ENCODE measurements at places on chromosomes 2 and 18. TPM values are rescaled to one million over a fixed set of nuclear protein-coding genes. Genes with fewer than 3 reads are reported as not detected.

DNA sequence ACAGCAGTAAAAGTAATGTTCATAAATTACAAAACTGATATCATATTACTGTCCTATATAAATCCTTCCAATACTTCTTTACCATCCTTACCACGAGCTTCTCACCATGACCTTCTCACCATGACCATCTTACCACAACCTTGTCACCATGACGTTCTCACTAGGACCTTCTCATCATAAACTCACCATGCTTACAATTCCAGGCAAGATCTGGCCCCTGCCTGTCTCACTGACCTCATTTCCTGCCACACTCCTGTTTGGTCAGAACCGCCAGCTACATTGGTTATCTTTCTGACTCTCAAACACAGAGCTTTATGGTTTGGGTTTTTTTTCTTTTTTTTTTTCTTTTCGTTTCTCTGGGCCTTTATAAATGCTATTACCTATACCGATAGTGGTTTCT, 827.6 kb downstream of the RNF144A start:
- H3K4me3 ChIP-seq: no peak overlapping the region
- no peaks in the 10 kb centered on the region for H3K4me1 ChIP-seq
- no peak overlapping the region for H3K27ac ChIP-seq
- DNase-seq: no peak
- no peaks in the 10 kb centered on the region for H3K27me3 ChIP-seq

- H3K4me3 ChIP-seq: no peak overlapping the region
- no peak for DNase-seq
- no peaks in the 10 kb centered on the region for H3K36me3 ChIP-seq
- no peaks in the 10 kb centered on the region for H3K27me3 ChIP-seq
- no peaks in the 10 kb centered on the region for H3K4me1 ChIP-seq
Measured at GRCh38 chr2:199136681-199137080, 321.1 kb downstream of the SATB2 start.

GRCh38 chr2:219252900-219253752, at the start of gene TUBA4B:
Gene TUBA4B, plus strand, starts transcription at chr2:219253243. Its CDS starts 165 bp downstream, at chr2:219253408.
- H3K27me3 ChIP-seq: no peaks in the 10 kb centered on the region
- H3K4me1 ChIP-seq: peaks cover 46% of the 10 kb centered on the region
- peaks cover 10% of the 10 kb centered on the region for H3K36me3 ChIP-seq

DNA sequence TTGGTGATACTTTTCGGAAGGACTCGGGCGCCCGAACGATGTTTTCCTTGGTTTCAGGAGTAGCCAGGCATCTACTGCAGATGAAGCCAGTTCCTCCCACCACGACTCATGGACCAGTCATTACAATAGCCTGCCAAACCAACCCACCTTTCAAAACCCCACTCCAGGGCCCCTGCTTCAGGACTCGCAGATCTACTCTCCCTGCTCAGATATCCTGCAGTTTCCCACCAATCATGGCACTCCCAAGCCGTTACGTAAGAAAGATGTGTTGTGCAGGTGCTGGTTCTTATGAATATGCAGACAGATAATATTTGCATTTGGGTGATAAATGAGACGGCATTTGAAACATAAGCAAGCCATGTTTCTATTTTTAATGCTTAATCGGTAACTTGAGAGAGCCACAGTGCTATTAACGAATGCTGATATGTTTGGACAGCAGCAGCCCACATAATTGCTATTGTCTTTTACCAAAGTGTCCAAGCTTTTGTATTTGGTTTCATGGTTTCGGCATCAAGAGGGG, 3.5 kb upstream of the CYS1 start:
- no peak overlapping the region for H3K4me3 ChIP-seq
- H3K27me3 ChIP-seq: no peaks in the 10 kb centered on the region

DNA sequence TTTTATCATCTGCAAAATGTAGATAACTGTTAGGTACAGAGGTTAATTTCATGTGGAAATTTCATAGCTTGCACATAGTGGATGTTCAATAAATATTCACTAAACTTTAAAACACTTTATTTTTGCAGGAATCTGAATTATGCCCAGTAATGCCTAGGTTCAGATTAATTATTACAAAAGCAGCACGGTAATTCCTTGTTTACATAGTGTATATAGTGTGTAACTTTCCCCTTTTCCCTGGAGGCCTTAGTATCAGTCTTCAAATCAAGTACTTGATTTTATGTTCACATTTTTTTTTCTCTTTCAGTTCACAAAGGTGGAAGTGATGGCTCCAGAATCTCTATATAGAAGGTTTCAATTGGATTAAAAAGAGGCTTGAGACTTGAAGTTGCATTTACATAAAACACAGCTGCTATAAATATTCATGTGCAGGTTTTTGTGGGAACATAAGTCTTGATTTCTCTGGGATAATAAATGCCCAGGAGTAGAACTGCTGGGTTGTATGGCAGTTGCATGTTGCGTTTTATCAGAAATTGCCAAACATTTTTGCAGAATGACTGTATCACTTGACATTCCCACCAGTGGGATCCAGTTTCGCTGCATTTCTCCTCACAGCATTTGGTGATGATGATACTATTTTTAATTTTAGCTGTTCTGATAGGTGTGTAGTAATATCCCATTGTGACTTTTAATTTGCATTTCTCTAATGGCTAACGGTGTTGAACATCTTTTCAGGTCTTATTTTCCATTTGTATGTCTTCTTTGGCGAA, 27.6 kb upstream of the LGALSL start:
- no peak overlapping the region for H3K4me3 ChIP-seq
- H3K36me3 ChIP-seq: no peaks in the 10 kb centered on the region
- no peaks in the 10 kb centered on the region for H3K27me3 ChIP-seq
- peaks cover 9% of the 10 kb centered on the region for H3K4me1 ChIP-seq
- no peak overlapping the region for H3K27ac ChIP-seq

GRCh38 chr2:109508556-109508955, 105.2 kb downstream of the SEPTIN10 start:
- no peak overlapping the region for H3K4me3 ChIP-seq
- no peaks in the 10 kb centered on the region for H3K36me3 ChIP-seq
- no peaks in the 10 kb centered on the region for H3K4me1 ChIP-seq
- no peaks in the 10 kb centered on the region for H3K27me3 ChIP-seq
- no peak for DNase-seq

DNA sequence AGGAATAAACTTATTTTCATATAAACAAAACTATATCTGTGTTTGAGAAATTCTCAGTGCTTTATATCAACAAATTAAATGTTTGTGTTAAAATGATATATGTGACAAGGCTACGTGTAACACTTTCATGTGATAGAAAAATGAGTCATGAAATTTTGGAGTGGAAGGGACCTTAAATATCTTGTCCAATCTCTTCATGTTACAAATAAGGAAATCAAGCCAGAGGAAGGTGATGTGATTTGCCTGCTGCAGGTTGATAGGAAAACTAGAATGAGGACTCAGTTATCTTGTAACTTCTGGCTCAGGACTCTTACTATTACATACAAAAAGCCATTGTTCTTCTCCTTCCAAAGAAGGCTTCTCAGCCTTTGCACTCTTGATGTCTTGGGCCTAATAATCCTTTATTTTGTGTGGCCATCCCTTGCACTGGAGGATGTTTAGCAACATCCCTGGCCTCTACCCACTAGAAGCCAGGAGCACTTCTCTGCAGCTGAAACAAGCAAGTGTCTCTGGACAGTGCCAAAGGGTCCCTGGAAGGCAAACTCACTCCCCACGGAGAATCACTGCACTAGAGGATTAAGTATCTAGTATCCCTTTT, 43.0 kb upstream of the NARS1 start:
- H3K4me1 ChIP-seq: peaks cover 16% of the 10 kb centered on the region
- H3K4me3 ChIP-seq: no peak overlapping the region
- H3K27ac ChIP-seq: no peak overlapping the region

GRCh38 chr2:237633061-237633561, 5.7 kb downstream of the LRRFIP1 start:
- peak overlapping the region; percentile 76 for H3K27ac ChIP-seq
- no peaks in the 10 kb centered on the region for H3K27me3 ChIP-seq
- H3K36me3 ChIP-seq: no peaks in the 10 kb centered on the region

The FHOD3 gene
- total RNA-seq: 66.0 TPM

DNA sequence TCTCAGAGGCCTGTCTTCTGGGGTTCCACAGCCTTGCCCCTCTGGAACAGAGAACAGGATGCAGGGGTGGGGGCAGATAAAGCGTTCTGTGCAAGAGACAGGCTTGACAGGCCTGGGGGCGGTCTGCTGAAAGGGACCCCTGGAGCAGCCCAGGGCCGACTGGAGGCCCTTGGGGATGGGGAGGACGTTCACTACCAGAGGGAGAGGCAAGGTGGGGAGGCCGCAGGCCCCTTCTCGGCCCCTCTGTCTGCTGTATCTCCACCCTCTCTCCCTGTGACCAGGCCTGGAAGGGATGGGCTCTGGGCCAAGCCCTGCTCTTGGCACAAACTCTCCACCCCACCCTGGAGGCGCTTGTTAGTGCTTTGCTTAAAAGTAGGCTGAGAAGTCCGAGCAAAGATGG, 27.3 kb upstream of the INHBB start:
- H3K27ac ChIP-seq: no peak overlapping the region
- H3K4me3 ChIP-seq: no peak overlapping the region

DNA sequence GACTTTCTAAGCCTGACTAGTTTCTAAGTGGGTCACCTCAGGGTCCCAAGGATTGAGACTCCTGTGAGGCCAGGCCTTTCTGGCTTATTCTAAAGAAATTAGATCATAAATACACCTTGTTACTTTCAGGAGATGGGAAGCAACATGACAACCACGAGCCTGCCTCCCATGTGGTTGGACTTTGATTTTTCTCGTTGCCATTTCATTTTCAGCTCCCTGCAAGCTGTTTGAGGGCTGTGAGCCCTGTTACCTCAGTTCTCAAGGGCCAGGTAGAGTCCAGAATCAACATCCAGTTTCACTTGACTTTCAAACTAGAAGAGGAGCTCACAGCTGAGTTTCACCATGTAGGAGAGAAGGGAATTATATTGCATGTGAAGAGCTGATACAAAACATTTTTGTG, 159.8 kb upstream of the BCL2L11 start:
- no peak for DNase-seq
- no peaks in the 10 kb centered on the region for H3K36me3 ChIP-seq
- no peaks in the 10 kb centered on the region for H3K4me1 ChIP-seq
- H3K27ac ChIP-seq: no peak overlapping the region
- no peaks in the 10 kb centered on the region for H3K27me3 ChIP-seq

- H3K4me1 ChIP-seq: no peaks in the 10 kb centered on the region
- H3K27me3 ChIP-seq: no peaks in the 10 kb centered on the region
- no peak overlapping the region for H3K4me3 ChIP-seq
- H3K27ac ChIP-seq: no peak overlapping the region
- no peaks in the 10 kb centered on the region for H3K36me3 ChIP-seq
Measured at GRCh38 chr2:107027205-107027604, 141.2 kb upstream of the ST6GAL2 start.

The GNLY gene
- 1.4 TPM for total RNA-seq

The SNED1 gene
- 16.4 TPM for total RNA-seq

DNA sequence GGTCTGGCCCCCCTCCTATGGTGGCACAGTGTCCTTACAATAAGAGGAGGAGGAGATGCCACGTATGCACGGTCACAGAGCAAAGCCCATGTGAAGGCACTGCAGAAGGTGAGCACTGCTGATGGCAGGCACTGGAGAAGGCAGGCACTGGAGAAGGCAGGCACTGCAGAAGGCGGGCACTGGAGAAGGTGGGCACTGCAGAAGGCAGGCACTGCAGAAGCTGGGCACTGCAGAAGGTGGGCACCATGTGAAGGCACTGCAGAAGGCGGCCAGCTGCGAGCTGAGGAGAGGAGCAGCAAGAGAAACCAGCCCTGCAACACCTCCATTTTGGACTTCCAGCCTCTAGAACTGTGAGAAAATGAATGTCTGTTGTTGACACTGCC, 46.3 kb downstream of the MEX3C start:
- no peaks in the 10 kb centered on the region for H3K36me3 ChIP-seq
- DNase-seq: no peak
- no peaks in the 10 kb centered on the region for H3K4me1 ChIP-seq
- no peak overlapping the region for H3K27ac ChIP-seq

- no peak overlapping the region for H3K4me3 ChIP-seq
- H3K27ac ChIP-seq: no peak overlapping the region
- no peaks in the 10 kb centered on the region for H3K36me3 ChIP-seq
- no peaks in the 10 kb centered on the region for H3K27me3 ChIP-seq
- peak; percentile 66 for DNase-seq
Measured at GRCh38 chr2:197972061-197972460, 167.7 kb downstream of the PLCL1 start.

DNA sequence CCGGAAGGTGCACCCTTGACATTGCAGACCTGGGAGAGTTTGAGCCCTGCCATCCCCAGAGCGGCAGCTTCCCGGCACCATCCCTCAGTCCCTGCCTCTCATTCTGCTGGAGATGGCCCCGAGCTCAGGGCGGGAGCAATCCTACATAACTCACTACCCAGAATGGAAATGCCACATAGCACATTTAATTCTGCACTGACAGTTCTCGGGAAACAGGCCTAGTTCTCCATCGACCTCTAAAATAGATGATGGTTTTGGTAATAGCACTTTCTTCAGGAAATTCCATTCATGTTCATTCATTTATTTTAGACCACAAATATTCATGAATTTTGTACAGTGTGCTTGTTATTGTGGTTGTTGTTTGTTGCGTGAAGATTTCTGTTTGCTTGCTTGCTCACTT, 92.9 kb upstream of the SLC14A2 start:
- H3K27me3 ChIP-seq: no peaks in the 10 kb centered on the region
- no peaks in the 10 kb centered on the region for H3K36me3 ChIP-seq
- H3K4me1 ChIP-seq: peaks cover 16% of the 10 kb centered on the region
- H3K27ac ChIP-seq: no peak overlapping the region
- no peak overlapping the region for H3K4me3 ChIP-seq

GRCh38 chr2:181779288-181780021, 99.1 kb upstream of the NEUROD1 start:
- no peak overlapping the region for H3K27ac ChIP-seq
- H3K27me3 ChIP-seq: no peaks in the 10 kb centered on the region
- no peak overlapping the region for H3K4me3 ChIP-seq
- no peak for DNase-seq
- no peaks in the 10 kb centered on the region for H3K36me3 ChIP-seq

DNA sequence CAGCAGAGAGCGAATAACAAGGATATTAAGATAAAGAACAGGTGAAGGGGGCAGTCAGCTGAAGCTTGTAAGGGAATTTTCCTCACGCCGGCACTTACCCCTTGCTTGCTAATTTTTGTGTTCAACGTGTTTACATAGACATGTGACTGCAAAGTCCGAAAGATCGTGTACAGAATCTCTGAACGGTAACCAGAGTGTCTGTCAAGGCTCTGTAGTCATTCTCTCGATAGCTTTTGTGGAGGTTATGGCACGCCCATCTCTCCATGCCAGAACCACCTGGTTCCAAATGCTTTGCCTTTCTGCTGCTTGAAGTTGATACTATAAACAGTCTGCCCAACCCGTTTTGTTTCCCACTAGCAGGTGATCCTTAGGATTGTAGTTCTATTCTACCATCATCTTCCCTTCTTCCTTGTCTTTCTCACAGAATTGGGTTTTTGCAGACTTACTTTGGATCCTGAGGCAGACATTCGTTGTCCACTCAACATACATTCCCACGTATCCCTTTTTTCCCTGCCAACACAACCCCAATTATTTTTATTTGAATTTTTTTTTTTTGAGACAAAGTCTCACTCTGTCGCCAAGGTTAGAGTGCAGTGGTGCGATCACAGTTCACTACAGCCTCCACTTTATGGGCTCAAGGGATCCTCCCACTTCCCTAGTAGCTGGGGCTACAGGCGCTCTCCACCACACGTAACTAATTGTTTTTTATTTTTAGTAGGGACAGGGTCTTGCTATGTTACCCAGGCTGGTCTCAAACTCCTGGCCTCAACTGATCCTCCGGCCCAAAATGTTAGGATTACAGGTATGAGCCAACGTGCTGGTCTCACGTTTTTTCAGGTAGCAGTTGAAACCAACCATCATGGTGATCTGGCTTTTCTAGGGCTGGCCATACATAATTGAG, 1.3 kb upstream of the USP34 start:
- peak overlapping the region; percentile 97 for H3K27ac ChIP-seq
- H3K27me3 ChIP-seq: no peaks in the 10 kb centered on the region
- DNase-seq: no peak
- peaks cover 30% of the 10 kb centered on the region for H3K4me1 ChIP-seq
- peak overlapping the region; percentile 80 for H3K4me3 ChIP-seq
- peaks cover 8% of the 10 kb centered on the region for H3K36me3 ChIP-seq
